Activated CD4-positive, alpha-beta T cell treated with anti-CD3 and anti-CD28 coated beads, Interleukin-2, Interleukin-4, amounts not matched to agents 100 ng/mL and 50 ng/mL, durations not matched to agents 16 hours and 8 hours (primary cell): ENCODE measurements at places on chromosomes 3 and 15.

DNA sequence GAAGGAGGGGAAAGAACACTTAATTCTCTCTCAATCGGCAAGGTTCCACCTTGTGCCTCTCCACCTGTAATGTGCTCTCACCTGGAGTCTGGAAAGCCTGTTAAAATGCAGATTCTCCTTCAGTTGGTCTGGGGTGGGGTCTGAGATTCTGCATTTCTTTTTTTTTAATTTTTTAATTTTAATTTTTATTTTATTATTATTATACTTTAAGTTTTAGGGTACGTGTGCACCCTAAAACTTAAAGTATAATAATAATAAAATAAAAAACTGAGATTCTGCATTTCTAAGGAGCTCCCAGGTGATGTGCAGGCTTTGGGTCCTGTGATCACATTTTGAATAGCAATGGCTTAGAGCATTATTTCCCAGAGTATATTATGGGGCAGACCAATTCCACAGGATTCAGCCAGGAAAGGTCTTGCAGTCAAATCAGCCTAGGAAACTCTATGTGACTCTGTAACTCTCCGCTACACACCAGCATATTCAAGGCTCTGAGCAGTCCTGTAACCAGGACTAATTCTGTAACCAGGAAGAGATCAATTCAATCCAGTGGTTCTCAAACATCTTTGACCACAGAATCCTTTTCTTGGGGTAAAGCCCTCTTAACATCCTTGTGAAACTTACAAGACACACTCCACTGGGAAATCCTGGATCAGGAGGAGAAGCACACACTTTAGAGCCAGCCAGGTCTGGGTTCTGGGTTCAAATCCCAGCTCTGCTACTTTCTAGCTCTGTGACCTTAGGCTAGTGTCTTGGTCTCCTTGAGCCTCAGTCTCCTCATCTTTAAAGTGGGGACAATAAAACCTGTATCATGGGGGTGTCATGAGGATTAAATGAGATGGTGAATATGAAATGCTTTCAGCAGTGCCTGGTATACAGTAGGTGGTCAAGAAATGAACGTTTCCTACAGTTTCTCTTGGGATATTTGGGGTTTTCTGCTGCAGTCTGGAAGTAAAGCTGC lies 62.3 kb upstream of the SEC13 start:
- no peak for DNase-seq

- DNase-seq = no peak
These were observed 424.2 kb upstream of the WNT5A start for GRCh38 chr3:55911266-55911665.

DNA sequence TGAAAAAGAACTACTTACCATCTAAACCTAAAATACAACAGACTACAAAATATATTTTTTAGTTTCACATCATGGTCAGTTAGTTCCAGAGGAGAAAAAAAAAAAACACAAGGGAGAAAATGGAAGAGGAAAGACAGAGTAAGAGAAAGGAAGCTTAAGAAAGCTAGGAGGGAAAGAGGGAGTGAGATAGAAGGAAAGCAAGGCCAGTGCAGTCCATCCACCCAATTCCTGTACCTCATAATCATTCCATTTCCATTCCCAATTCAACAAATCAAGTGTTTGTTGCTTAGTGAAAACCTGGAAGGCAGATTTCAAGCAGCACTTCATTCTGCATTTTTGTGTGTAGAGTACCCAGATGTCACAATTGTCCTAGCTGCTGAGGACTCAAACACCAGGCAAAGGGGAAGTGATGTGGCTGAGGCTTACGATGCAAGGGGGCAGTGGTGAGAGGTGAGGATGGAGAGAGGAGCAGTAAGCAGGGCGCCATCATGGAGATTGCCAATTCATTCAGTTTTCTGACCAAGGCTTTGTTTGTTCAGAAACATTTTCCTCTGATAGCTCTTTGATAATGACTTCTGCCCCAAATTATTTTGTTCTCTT lies 83.6 kb upstream of the GSK3B start:
- no peak for DNase-seq

GRCh38 chr3:40627095-40627494 lies 102.3 kb downstream of the ZNF621 start:
- no peak for DNase-seq

GRCh38 chr3:42541079-42541478 lies 38.6 kb downstream of the VIPR1 start:
- DNase-seq = no peak

DNA sequence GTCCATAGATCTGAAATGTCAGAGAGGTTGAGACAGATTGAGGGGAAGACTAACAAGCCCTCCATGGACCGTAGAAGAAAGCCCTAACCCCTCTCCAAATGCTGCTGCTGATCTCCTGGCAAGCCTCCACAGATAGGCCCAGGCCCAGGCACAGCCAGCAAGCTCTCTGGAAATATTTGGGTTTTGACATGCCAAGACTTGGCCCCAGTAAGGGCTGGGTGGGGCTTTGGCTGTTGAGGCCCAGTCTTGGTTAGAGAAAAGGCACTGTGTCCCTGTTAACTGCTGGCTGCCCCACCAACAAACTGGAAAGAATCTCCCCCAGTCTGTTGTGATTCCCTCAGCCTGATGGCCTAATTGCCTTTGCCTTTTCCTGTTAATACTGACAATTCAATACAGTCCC lies 208.8 kb upstream of the CTDSPL start:
- no peak for DNase-seq

- DNase-seq = peak; percentile 37
These were observed 6.5 kb downstream of the SQOR start for GRCh38 chr15:45641374-45641781.

GRCh38 chr15:75720787-75721479 lies 8.3 kb upstream of the CSPG4 start:
- DNase-seq = peak; percentile 34

DNA sequence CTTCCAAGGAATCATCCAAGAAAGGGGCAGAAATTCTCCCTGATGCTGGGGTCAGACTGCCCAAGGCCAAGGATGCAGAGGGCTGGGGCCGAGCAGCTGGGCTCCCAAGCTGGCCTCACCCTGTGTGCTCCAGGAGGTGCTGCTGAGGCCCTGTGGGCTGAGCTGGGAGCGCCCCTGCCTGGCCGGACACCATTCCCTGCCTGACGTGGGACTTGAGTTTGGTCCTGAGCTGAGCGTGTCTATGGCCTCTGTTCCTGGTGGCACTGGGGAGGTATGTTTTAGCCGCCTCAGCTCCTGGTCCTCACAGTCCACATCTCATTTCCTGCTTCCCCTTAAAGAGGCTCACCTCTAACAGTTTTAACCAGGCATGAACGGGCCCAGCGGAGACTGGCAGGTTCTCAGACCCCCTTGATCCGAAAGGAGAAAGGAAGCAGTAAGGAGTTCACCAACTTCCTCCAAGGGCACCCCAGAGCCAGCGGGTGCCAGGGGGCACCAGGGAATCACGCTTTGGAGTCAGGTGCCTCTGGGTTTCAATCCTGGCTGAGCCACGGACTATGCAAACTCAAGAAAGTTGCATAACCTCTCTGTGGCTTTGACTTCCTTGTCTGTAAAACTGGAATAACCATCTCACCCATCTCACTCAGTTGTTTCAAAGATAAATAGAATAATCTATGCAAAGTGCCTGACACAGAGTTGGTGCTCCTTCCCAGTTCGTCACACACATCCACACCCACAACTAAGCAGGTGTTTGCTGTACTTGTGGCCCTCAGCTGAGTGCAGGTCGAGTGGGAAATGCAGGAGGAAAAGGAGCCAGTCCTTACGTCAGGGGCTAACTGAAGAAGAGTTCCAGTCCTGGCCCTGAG lies 48.6 kb downstream of the SLC12A8 start:
- no peak for DNase-seq

DNA sequence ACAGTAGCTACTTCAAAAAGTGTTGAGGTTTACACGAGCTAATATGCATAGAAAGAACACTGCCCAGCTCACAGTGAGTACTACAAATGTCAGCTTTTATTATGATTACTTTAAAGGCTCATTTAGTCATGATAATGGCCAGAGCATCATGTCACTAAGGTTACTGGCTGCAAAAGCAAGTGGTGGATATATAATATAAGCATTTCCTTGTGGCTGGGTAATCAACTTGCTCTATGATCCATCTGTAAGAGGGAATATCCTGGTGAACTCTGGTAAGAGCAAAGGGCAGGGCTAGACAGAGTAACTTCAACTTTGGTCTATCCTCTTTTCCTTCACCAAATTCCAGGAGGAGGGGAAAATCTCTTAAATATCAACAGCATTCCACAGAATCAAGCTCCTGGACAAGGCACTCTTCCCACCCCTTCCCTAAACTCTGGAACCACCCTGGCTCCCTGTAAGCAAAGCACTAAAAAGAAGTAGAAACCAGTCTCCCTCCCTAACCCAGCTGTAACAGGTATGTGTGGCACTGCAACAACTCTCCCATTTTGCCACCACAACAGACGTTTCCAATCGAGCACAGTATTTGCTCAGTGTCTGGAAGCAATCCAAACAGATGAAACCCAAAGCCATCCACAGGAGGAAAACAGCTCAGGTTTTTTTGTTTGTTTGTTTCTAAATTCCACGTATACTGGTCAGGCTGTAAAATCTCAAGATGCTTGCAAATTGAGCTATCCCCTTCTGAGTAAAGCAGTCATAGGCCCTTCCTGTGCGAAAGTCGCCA lies 13.4 kb downstream of the B4GALT4 start:
- DNase-seq = no peak

DNA sequence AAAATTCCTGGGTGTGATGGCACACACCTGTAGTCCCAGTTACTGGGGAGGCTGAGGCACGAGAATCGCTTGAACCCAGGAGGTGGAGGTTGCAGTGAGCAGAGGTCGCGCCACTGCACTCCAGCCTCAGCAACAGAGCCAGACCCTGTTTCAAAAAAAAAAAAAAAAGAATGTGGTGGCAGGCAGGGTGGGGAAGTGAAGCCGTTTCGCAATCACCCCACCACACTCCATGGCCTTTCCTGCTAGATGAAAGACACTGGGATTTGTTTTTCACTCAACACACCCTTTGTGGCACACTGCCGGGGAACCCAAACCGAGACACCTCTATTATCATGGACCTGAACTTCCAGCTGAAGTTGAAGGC lies 172.4 kb upstream of the IQSEC1 start:
- no peak for DNase-seq

- DNase-seq = no peak
These were observed 16.6 kb downstream of the OXTR start for GRCh38 chr3:8752832-8753231.

DNA sequence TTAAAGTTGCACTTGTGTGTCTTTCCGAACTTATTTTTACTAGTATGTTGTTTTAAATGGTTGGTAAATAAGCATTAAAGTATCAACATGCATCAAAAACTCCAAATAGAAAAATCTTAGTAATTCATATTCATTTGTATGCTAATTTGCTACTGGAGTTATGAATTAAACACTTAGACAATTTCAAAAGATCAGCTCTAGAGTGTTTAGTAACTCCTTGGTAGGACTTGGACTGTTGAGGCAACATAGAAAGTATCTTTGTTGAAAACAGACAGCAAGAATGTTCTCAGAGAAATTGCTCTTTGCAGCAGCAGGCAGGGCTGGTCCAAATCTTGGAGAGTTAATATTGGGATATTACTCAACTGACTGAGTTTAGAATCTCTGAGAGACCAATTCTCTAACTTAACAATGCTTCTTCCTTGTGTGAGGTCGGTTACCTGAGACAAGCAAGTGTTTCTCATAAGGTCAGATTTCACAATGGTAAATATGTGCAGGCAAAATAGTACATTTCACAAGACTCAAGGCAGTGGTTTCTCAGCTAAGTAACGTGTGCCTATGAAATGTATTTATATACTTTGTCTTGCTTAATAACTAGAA lies 147.8 kb upstream of the IL12A start:
- no peak for DNase-seq

DNA sequence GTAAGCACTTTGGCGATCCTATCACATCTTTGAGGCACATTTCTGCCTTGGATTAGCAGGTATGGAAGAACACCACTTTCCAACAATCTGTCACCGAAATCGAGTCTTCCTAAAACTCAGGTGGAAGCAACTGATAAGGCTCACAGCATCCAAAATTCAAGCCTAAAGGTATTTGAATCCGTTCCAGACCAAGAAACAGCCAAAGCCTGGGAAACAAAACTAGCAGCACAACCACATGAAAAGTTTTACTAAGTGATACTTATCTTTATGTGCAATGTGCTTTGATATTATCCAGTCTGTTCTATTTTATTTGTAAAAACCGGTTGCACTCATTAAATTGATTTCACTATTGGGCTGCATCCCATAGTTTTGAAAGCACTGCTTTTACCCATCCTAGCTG lies 40.5 kb upstream of the FAM174B start:
- DNase-seq = no peak

GRCh38 chr15:51846463-51847230 lies 17.2 kb downstream of the TMOD3 start:
- peak; percentile 31 for DNase-seq

DNA sequence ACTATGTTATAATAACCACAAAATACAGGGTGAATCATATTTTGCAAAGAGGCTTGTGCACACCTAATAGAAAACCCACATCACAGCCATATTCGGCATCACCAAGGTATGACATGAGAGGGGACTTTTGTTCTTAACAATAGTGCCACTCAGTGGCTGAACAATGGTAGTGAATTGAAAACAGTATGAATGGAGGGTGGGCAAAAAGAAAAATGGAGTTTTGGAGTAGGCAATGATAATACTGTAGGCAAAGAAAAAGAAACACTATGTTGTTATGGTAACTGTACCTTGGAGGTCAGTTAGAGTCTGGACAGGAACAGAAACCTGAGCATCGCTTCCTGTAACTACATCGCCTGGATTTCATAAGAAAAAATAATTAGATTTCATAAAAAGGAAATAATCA lies 348.6 kb downstream of the PLCL2 start:
- peak; percentile 69 for DNase-seq

DNA sequence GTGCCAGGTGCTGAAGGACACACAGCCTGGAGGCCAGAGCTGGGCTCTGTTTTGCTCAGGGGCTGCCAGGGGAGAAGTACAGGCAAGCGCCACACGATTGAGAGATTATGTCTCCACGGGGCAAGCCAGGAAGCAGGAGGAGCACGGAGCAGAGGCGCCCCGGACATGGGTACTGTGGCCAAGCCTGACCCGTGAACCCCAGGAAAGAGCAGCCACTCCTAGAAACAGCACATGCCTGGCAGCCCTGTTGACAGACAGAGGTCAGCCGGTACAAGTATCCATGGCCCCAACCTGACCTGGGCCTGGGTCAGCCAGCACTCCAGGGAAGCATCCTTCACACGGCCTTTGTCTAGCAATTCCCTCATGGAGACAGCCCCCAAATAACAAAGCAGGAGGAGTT lies 89.4 kb downstream of the ADAMTS17 start:
- no peak for DNase-seq

DNA sequence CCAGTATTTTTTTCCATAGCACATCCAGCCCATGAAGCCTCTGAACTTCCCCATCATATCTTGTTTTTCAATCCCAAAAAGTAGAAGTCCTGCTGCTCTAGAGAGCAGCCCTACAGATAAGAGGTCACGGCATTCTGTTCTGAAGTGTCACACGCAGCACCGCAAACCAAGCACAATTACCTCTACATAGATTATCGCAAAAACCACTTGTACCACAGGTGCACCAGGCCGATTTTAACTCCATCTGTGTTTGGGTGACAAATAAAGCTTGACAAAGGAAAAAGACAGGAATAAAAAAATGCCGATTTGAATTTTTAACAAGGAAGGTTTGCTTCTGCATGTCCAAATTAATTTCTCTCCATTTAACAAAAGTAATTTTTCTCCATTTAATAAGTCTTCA lies 113.7 kb downstream of the MYO5A start:
- no peak for DNase-seq

GRCh38 chr3:170257145-170257544 lies 34.9 kb downstream of the PRKCI start:
- peak; percentile 35 for DNase-seq
